Fibroblast of skin of scalp (primary cell): ENCODE measurements at places on chromosomes 1 and 21.

DNA sequence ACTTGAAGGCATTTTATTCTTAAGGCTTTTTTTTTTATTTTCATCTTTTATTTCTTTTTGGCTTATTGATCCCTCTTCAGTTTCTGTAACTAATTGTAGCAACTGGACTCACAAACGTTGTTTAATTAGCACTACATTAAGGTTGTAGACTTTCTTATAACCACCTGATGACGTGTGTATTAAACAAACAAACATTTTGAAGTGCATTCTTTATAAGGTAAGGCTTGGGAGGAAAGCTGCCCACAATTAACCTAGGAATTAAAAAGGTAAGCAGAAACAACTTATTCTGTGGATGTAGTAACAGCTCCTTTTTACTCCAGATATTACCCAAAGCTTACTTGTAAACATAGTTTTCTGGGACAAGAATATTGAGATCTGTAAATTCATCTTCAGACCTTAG lies 55.0 kb downstream of the CAMSAP2 start:
- DNase-seq, result no peak

GRCh38 chr1:194024659-194025058 lies 838.2 kb upstream of the B3GALT2 start:
- peak; percentile 77 for DNase-seq

- DNase-seq, result peak; percentile 59
These were observed 481 bp downstream of the TAL1 start for GRCh38 chr1:47231301-47232186.

DNA sequence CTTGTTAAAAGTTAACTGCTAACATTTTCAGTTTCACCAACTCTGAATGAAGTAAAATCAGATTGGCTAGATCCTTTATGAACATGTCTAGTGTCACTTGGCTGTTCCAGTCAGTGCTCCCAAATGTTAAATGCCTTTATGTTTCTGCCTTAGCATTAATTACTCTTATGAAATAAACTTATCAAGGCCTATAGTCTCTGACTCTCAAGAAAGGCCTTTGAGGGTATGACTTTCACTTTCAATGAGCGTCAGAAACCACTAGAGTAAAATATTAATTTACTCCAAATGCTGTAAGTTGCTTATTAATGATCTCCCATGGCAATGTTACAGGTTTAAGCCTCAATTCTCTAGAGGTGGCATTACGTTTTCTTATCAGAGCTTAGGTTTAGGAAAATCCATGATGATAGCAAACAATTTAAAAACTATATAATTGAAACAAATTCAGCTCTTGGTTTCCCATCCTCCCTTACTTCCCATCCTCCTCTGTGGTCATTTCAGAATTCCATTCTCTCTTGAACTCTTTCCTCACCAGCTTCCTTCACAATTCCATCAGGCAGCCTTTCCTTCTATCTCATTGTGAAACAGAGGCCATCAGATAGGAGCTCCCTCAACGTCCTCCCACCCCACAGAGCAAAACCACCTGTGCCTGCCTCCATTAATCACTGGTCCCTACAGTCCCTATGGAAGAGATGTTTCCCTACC lies 108.6 kb upstream of the COP1 start:
- no peak for DNase-seq

- no peak for DNase-seq
These were observed 12.9 kb downstream of the TRABD2B start for GRCh38 chr1:47984175-47984789.

DNA sequence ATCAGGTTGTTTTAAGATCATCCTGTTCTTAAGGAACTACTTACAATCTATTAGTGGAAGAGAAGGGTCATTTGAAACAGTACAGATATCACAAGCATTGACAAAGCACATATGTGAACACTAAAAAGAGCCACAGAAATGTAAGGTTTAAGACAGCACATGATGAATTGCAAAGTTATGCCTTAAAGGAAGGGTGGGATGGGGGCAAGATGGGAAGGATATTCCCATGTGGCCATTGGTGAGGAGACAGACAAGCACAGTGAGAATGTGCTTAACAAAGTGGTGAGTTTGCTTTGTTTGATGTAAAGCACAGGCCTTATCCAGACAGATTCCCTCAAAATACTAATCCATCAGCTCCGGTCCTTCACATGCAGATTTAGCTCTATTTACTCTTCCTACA lies 151.6 kb upstream of the IVNS1ABP start:
- DNase-seq, result peak; percentile 69

DNA sequence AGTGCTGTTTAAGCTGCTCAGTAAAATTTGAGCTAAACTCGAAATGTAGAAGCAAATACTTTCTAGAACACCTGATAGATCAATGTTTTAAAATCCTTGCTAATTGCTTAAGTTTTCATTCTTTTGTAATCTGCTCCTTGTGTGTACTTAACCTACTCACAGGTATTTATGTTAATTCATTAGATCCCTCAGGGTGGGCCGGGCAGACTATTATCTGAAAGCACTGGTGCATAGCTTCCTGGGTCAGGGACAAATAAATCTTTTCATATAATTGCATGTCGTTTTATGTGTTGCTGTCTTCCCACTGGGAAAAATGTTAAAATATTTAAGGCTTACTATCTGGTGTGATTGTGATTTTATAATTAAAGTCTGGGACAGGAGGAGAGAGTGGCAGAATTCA lies 440.5 kb downstream of the SMYD3 start:
- no peak for DNase-seq
